Psoas muscle (tissue), 8 donors: ENCODE measurements at places on chromosomes 1 and 21. TPM values are rescaled to one million over a fixed set of nuclear protein-coding genes. Genes with fewer than 3 reads are reported as not detected.

- DNase-seq: no peak
Observed at GRCh38 chr1:8604041-8604945, 213.1 kb downstream of the RERE start.

DNA sequence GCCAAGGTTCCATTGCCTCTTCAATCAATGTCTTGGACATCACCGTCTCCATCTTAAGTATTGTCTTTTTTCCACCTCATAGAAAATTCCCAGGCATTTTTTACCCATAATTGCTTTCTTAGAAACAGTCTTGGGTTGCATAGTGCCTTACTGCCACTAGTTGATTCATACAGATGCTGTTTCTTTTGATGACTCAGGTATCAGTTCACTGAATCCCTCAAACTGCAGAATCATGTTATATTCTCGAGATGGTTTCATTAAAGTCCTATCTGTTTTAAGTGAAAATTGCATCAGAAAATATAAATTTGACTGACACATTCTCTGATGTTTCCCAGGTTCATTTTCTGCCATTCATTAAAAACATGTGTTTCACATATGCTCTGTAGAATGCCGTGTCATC, 1489.1 kb downstream of the BRINP3 start:
- no peak for DNase-seq

The CD1B gene
- not detected for total RNA-seq

- no peak for DNase-seq
Observed at GRCh38 chr21:41576013-41576615, 68.2 kb upstream of the TMPRSS2 start.
